ENCODE measurements at places on chromosomes 4 and X.

DNA sequence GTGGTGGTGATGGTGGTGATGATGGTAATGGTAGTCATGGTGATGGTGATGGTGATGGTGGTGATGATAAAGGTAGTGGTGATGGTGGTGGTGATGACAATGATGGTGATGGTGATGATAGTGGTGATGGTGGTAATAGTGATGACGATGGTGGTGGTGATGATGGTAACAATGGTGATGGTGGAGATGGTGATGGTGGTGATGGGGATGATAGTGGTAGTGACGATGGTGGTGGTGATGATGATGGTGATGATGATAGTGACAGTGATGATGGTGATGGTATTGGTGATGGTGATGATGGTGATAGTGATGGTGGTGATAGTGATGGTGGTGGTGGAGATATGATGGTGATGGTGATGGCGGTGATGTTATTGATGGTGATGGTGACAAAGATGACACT, 108.4 kb upstream of the NKX1-1 start:
- H3K4me3 ChIP-seq: no peak overlapping the region
- H3K36me3 ChIP-seq: no peaks in the 10 kb centered on the region
- H3K27ac ChIP-seq: no peak overlapping the region
- peaks cover under 1% of the 10 kb centered on the region for H3K4me1 ChIP-seq

DNA sequence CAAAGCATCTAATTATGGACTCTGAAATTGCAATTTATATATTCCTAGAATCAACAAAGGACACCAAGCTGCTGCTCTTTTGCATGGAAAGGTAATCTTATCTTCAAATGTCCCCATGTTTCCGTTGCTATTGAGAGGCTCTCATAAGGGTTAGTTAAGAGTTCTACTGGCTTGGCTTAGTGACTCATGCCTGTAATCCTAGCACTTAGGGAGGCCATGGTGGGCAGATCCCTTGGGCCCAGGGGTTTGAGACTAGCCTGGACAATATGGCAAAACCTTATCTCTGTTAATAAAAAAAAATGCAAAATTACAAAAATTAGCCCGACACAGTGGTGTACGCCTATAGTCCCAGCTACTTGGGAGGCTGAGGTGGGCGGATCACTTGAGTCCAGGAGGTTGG, 93.4 kb upstream of the RAPGEF2 start:
- H3K27me3 ChIP-seq: peaks cover 2% of the 10 kb centered on the region
- H3K27ac ChIP-seq: no peak overlapping the region
- no peak for DNase-seq
- no peaks in the 10 kb centered on the region for H3K4me1 ChIP-seq
- H3K36me3 ChIP-seq: no peaks in the 10 kb centered on the region

DNA sequence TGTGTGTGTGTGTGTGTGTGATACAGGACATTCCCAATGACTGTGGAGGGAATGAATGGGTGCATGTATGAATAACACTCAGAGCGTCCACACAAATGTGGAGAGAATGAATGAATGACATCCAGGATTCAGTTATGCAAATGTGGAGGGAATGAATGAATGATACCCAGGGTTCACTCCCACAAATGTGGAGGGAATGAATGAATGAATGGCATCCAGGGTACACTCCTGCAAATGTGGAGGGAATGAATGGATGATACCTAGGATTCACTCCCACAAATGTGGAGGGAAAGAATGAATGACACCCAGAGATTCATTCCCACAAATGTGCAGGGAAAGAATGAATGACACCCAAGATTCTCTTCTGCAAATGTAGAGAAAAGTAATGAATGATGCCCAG, 36.0 kb upstream of the ASMTL start:
- no peaks in the 10 kb centered on the region for H3K27me3 ChIP-seq
- peaks cover 73% of the 10 kb centered on the region for H3K36me3 ChIP-seq
- DNase-seq: no peak
- H3K27ac ChIP-seq: peak overlapping the region; percentile 57
- H3K4me3 ChIP-seq: no peak overlapping the region

GRCh38 chr4:146054676-146055075, 116.1 kb upstream of the ZNF827 start:
- H3K27me3 ChIP-seq: no peaks in the 10 kb centered on the region
- no peak for DNase-seq
- no peak overlapping the region for H3K4me3 ChIP-seq
- no peak overlapping the region for H3K27ac ChIP-seq
- no peaks in the 10 kb centered on the region for H3K36me3 ChIP-seq
